ENCODE measurements at places on chromosomes 1 and 21. TPM values are rescaled to one million over a fixed set of nuclear protein-coding genes. Genes with fewer than 3 reads are reported as not detected.

- no peak overlapping the region for H3K4me3 ChIP-seq
- no peaks in the 10 kb centered on the region for H3K4me1 ChIP-seq
- no peaks in the 10 kb centered on the region for H3K36me3 ChIP-seq
- no peak for DNase-seq
- H3K27me3 ChIP-seq, result no peaks in the 10 kb centered on the region
Measured at GRCh38 chr1:168691541-168691940, 37.5 kb downstream of the DPT start.

- peak; percentile 56 for DNase-seq
- peak overlapping the region; percentile 46 for H3K27ac ChIP-seq
- peaks cover 20% of the 10 kb centered on the region for H3K4me1 ChIP-seq
- no peaks in the 10 kb centered on the region for H3K27me3 ChIP-seq
- H3K4me3 ChIP-seq, result peak overlapping the region; percentile 32
Measured at GRCh38 chr1:8525216-8525557, 207.3 kb downstream of the SLC45A1 start.

GRCh38 chr1:6425658-6426057, 1.1 kb downstream of the ESPN start:
- H3K36me3 ChIP-seq, result no peaks in the 10 kb centered on the region
- H3K27me3 ChIP-seq, result peaks cover 66% of the 10 kb centered on the region
- no peak overlapping the region for H3K27ac ChIP-seq
- no peak for DNase-seq

GRCh38 chr1:202074985-202075384, 47.7 kb upstream of the GPR37L1 start:
- H3K27me3 ChIP-seq, result no peaks in the 10 kb centered on the region
- H3K27ac ChIP-seq, result no peak overlapping the region
- no peaks in the 10 kb centered on the region for H3K36me3 ChIP-seq
- no peak overlapping the region for H3K4me3 ChIP-seq
- H3K4me1 ChIP-seq, result peaks cover 24% of the 10 kb centered on the region
- no peak for DNase-seq

DNA sequence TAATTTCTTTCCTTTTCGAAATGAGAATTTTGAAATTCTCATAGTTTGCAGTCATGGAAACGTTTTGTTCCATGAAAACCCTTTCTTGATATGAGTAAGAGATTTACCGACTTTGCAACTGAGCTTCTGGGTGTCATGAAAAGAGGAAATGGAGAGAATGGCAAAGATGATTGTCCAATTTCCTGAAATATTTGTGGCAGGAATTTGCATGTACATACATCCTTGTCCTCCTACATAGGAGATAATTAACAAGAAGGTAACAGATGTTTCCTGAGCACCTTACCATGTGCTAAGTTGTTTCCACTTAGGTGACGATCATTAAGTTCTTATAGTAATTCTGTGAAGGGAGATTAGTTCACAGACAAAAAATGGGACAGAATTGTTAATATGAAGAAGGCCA, 170.7 kb downstream of the NEGR1 start:
- H3K36me3 ChIP-seq, result no peaks in the 10 kb centered on the region
- H3K27ac ChIP-seq, result no peak overlapping the region
- no peak for DNase-seq
- no peaks in the 10 kb centered on the region for H3K27me3 ChIP-seq
- no peak overlapping the region for H3K4me3 ChIP-seq

- no peaks in the 10 kb centered on the region for H3K4me1 ChIP-seq
- H3K4me3 ChIP-seq, result no peak overlapping the region
- H3K27ac ChIP-seq, result no peak overlapping the region
- no peaks in the 10 kb centered on the region for H3K27me3 ChIP-seq
- no peak for DNase-seq
Measured at GRCh38 chr1:90317628-90318027, 322.7 kb downstream of the ZNF326 start.

DNA sequence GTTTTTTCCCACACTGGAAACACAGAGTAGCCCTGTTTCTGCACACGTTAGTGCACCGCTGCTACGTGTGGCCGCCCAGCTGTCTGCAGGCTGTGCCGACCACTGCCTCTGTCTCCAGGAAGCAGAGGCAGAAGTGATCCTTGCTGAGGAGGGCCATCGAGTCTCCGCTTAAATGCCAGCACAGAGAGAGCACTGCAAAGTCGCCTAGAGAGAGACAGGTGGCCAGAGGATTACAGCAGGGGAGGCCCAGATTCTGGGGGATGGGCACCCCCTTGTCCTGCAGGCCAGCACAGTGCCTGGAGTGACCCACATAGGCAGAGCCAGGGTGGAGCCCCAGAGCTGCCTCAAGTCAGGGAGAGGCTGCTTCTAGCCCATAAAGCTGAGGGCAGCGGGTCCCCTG, 6.1 kb downstream of the TPRG1L start:
- DNase-seq, result no peak
- H3K27ac ChIP-seq, result no peak overlapping the region
- no peaks in the 10 kb centered on the region for H3K27me3 ChIP-seq

Gene CFHR3
- total RNA-seq, result not detected

Gene TNFRSF1B
- total RNA-seq, result 1.4 TPM

Gene TIE1
- total RNA-seq, result not detected

Gene C1QB
- not detected for total RNA-seq

Gene FALEC
- not detected for total RNA-seq

Gene CHD5
- 0.28 TPM for total RNA-seq

Data from SJSA1 (cell line).